Glutamatergic neuron (in vitro differentiated cells): ENCODE measurements at places on chromosomes 11 and 22. TPM values are rescaled to one million over a fixed set of nuclear protein-coding genes. Genes with fewer than 3 reads are reported as not detected.

DNA sequence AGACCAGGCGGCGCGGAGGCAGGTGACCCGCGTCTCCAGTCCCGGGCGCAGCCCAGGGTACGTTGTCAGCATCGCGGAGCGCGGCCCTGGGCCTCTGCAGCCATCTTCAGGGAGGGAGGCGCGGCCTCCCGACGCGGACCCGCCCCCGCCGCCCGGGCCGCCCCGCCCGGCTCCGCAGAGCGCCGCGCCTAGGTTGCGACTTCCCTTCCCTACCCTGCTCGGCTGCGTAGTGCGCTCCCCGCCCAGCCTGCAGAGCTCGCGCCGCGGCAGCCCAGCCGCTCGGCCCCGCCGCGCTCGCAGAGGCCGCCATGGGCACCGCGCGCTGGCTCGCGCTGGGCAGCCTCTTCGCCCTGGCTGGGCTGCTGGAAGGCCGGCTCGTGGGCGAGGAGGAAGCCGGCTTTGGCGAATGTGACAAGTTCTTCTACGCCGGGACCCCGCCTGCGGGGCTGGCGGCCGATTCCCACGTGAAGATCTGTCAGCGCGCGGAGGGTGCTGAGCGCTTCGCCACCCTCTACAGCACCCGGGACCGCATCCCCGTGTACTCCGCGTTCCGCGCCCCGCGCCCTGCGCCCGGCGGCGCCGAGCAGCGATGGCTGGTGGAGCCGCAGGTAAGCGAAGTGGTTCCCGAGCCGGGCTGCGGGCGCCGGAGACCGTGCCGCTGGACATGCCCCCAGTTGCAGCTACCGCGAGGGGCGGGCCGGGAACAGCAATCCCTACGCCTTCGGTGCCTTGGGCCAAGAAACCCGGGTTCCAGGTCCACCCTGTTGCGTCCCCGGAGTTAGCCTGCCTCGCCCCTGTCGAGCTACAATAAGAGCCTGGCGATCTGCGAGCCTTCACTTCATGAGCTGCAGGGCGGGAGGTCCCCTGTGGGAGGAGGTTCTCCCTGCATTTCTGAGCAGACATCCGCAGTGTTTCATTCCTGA, at the start of gene ENDOD1:
Gene ENDOD1, plus strand, starts transcription at position 227 of the 923 bp plus-strand sequence. Its CDS starts 82 bp downstream, at position 309.
- peak within 1 kb of the TSS; percentile 88 for H3K4me3 ChIP-seq
- peaks cover 4% of the 10 kb centered on the region for H3K27me3 ChIP-seq
- H3K4me1 ChIP-seq: peaks cover 4% of the 10 kb centered on the region
- peak; percentile 82 for DNase-seq

The PATE4 gene
- not detected for total RNA-seq

DNA sequence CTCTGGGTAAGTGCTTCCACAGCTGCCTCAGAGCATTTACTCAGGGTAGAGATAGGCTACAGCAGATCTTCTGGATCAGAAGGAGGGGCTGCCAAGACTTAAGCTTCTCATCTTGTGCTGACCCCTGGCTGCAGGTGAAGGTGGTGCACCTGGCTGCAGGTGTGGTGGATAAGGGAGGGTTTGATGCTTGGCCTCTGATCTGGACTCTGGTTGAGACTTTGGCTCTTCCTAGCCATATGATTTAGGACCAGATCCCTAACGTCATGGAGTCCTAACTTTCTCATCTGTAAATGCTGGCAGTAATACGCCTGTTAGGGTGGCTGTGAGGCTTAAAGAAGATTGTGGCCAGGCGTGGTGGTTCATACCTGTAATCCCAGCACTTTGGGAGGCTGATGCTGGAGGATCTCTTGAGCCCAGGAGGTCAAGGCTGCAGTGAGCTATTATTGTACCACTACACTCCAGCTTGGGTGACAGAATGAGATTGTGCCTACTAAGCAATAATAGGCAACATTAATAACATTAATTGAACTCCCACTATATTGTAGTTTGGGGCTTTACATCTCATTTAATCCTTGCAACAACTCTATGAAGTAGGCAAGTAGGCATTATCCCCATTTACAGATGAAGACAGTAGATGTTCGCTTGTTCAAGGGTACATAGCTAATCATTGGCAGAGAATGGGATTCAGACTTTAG, 10.7 kb downstream of the DTX4 start:
- no peaks in the 10 kb centered on the region for H3K36me3 ChIP-seq
- no peak overlapping the region for H3K27ac ChIP-seq
- peaks cover 3% of the 10 kb centered on the region for H3K4me1 ChIP-seq
- H3K4me3 ChIP-seq: no peak overlapping the region
- DNase-seq: no peak

The CYP2D6 gene
- 15.9 TPM for total RNA-seq

DNA sequence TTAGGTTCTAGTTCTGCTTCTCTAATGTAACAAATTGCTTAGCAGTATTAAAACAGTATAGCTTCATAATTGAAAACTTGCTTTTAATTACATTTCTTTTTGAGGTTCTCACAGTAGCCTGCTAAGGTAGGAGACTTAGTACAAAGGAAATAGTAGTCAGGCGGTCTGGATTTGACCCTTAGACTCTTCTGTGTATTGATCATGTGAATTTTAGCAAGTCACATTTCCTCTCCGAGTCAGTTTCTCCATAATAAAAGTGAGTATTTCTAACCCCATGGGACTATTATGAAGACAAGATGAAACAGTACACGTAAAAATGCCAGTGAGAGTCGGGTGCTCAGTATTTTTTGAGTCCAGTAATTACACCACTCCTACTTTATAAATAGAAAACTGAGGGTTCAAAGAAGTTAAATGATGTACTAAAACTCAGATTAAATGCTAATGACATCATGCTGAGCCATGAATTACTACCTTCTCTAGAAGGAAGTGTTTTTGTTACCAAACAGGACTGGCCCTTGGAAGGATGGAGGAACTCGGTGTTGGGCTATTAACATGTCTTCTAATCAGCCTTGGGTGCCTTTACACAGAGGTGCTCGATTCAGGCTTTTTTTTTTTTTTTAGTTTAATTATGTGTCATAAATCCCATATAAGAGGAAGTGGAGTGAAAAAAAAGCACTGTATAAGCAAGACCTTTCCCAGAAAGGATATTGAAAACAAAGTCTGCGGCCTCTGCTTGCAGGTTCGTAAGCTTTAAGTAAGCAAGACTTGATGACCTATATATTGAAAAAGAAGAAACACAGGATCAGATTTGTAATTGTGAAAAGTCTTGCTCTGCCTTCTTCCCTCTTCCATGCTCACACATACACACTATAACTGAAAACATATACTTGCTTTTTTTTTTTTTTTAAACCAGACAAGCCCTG, 109.0 kb downstream of the EMSY start:
- H3K4me3 ChIP-seq: no peak overlapping the region
- no peak for DNase-seq
- no peaks in the 10 kb centered on the region for H3K27me3 ChIP-seq
- no peak overlapping the region for H3K27ac ChIP-seq
- no peaks in the 10 kb centered on the region for H3K36me3 ChIP-seq
- H3K4me1 ChIP-seq: no peaks in the 10 kb centered on the region

- no peak overlapping the region for H3K27ac ChIP-seq
- peaks cover 11% of the 10 kb centered on the region for H3K27me3 ChIP-seq
- H3K36me3 ChIP-seq: no peaks in the 10 kb centered on the region
- H3K4me3 ChIP-seq: no peak overlapping the region
- DNase-seq: no peak
- H3K4me1 ChIP-seq: peaks cover 3% of the 10 kb centered on the region
Observed at GRCh38 chr11:35135222-35135621, 3.7 kb upstream of the CD44 start.

- no peaks in the 10 kb centered on the region for H3K27me3 ChIP-seq
- H3K4me3 ChIP-seq: no peak overlapping the region
Observed at GRCh38 chr11:121412711-121413415, 39.3 kb upstream of the SORL1 start.

GRCh38 chr11:45224766-45225165, 61.4 kb downstream of the SYT13 start:
- peaks cover 23% of the 10 kb centered on the region for H3K36me3 ChIP-seq
- H3K4me1 ChIP-seq: peaks cover under 1% of the 10 kb centered on the region
- no peak for DNase-seq
- H3K27me3 ChIP-seq: peaks cover 3% of the 10 kb centered on the region
- no peak overlapping the region for H3K27ac ChIP-seq

DNA sequence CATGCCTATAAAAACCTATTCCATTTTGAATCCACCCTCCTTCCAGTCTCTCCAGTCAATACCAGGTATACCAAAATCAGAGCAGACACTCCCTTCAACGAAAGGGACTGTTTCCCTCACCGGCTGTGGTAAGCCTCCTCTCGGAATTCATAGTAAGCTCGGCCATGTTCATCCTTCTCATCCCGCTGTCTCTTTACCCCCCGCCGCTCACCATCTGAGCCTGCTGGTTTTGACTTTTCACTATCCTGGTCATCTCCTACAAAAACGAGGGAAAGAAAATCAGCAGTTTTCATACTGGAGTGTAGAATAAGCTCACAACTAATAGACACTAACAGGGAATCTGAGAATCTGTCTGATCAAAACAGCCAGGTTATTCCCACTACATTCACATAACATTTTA, 3.1 kb downstream of the HNRNPUL2 start:
- H3K27ac ChIP-seq: no peak overlapping the region
- peaks cover 9% of the 10 kb centered on the region for H3K27me3 ChIP-seq
- H3K4me3 ChIP-seq: peak overlapping the region; percentile 95

DNA sequence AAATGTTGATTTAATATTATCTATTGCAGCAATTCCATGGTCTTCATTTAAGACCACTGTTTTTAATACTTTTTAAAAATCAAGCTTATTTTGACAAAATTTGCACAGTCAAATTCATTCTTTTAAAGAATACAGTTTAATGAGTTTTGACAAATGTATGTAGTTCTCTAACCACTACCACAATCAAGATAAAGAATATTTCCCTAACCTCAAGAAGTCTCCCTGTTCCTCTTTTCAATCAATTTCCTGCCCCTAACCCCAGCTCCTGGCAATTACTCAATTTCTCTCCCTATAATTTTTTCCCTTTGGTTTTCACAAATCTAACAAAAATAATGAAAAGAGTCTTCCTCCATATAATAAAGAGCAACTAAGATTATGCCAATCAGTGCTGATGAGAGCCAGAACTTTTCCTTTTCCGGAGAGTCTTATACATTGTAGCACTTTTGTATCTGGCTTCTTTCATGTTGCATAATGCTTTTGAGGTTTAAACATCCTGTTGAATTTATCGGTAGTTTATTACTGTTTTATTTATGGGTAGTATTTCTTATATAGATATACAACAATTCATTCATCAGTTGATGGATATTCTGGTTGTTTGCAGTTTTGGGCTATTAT, 231.7 kb downstream of the AASDHPPT start:
- H3K4me1 ChIP-seq: peaks cover 5% of the 10 kb centered on the region
- H3K27ac ChIP-seq: no peak overlapping the region
- H3K36me3 ChIP-seq: peaks cover 2% of the 10 kb centered on the region
- H3K4me3 ChIP-seq: no peak overlapping the region
- H3K27me3 ChIP-seq: no peaks in the 10 kb centered on the region

The OR51V1 gene
- total RNA-seq: not detected

GRCh38 chr11:34340653-34341052, 17.2 kb downstream of the ABTB2 start:
- no peak overlapping the region for H3K4me3 ChIP-seq
- no peak for DNase-seq
- H3K36me3 ChIP-seq: no peaks in the 10 kb centered on the region
- H3K27me3 ChIP-seq: peaks cover 3% of the 10 kb centered on the region
- no peak overlapping the region for H3K27ac ChIP-seq
- peaks cover 5% of the 10 kb centered on the region for H3K4me1 ChIP-seq

DNA sequence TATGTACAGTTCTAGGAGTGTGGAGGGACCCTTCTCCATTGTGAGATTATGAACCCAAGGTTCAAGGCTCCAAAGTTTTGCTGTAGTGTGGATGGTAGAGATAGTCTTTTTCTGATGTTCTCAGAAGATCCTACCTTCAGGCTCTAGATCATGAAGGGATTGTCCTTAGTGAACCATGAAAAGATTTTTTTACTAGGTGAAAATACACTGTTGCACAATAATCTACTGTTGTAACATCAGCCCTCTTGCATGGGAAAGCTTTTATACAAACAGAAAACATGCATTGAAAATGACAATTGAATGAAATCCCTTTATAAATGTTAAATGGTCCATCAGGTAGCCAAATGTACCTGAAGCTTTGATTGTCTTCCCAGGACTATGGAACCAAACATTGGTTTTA, 177.8 kb downstream of the FAM76B start:
- no peaks in the 10 kb centered on the region for H3K4me1 ChIP-seq
- H3K36me3 ChIP-seq: no peaks in the 10 kb centered on the region
- H3K27ac ChIP-seq: no peak overlapping the region
- no peak overlapping the region for H3K4me3 ChIP-seq
- no peak for DNase-seq

DNA sequence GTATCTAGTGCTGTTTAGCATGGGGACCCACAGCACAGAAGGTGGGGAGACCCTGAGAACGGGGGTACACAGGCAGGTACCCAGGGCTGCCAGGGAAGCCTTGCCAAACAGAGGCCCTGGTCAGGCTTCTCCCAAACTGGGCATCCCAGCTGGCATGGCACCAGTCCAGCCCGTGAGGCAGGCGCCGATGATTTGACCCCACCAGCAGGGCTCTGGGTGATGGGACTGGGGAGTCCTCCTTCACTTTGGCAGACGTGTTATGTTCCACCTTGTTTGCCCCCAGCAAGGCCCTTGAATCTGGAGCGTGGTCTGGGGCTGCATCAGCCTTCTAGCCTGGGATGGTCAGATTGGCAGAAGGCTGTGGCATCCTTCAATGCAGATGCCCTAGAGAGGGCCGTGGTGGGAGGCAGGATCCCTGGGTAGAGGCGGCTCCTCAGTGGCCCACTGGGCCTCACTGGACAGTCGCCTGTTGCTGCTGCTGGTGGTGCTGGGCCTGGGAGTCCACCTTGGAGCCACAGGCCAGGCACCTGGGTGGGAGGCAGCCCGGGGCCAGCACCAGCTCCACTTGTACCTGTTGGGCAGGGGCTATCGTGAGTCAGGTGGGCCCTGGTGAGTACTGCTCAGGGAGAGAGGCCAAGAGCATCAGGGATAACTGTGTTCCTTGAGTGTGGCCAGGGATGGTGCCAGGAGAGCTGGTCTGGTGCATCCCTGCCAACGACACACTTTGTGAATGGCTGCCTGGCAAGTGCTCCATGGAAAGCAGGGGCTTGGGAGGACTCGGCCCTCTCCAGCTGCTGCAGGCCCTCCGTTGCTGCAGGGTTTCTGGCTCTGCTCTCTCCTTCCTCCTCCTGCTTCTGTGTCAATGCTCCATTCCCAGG, 3.3 kb downstream of the ADORA2A start:
- H3K27me3 ChIP-seq: peaks cover 21% of the 10 kb centered on the region
- H3K27ac ChIP-seq: no peak overlapping the region
- peaks cover 5% of the 10 kb centered on the region for H3K36me3 ChIP-seq
- peak; percentile 9 for DNase-seq

GRCh38 chr11:71221201-71221600, 31.2 kb downstream of the SHANK2 start:
- DNase-seq: no peak
- peaks cover 6% of the 10 kb centered on the region for H3K36me3 ChIP-seq
- H3K4me1 ChIP-seq: peaks cover 4% of the 10 kb centered on the region
- no peak overlapping the region for H3K27ac ChIP-seq

- no peak for DNase-seq
- peak within 1 kb of the TSS; percentile 81 for H3K4me3 ChIP-seq
- peaks cover 28% of the 10 kb centered on the region for H3K4me1 ChIP-seq
- H3K27ac ChIP-seq: peak within 1 kb of the TSS; percentile 82
- H3K36me3 ChIP-seq: peaks cover 4% of the 10 kb centered on the region
Observed at GRCh38 chr11:64339754-64340408, at the start of gene CCDC88B. Gene CCDC88B (plus strand): TSS chr11:64340204. CDS start chr11:64340267, 63 bp downstream.

- no peak overlapping the region for H3K4me3 ChIP-seq
- H3K27ac ChIP-seq: no peak overlapping the region
- H3K4me1 ChIP-seq: peaks cover 20% of the 10 kb centered on the region
- DNase-seq: no peak
Observed at GRCh38 chr11:121657146-121657545, 204.4 kb upstream of the SORL1-AS1 start.

- H3K4me1 ChIP-seq: no peaks in the 10 kb centered on the region
- no peak overlapping the region for H3K4me3 ChIP-seq
- peaks cover 2% of the 10 kb centered on the region for H3K27me3 ChIP-seq
- no peak for DNase-seq
- H3K36me3 ChIP-seq: peaks cover 11% of the 10 kb centered on the region
- H3K27ac ChIP-seq: no peak overlapping the region
Observed at GRCh38 chr11:10497371-10498021, 42.4 kb downstream of the AMPD3 start.

The DEFB131B gene
- total RNA-seq: not detected
